ENCODE measurements at places on chromosomes 1 and 21.

DNA sequence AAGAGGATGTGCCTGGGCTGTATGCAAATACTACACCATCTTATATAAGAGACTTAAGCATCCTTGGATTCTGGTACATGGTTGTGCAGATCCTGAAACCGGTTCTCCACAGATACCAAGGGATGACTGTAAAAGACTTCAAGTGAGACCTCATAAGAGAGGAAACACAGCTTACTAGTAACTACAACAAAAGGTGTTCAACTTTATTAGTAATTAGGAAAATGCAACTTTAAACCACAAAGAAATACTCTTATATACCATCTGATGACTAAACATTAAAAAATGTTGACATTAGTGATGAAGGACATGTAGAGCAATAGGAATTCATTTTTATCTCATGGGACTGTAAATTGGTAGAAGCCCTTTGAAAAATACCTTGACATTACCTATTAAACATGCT is 102.7 kb downstream of the RASAL2 start:
- no peak for DNase-seq

GRCh38 chr1:244964112-244964971 is 100.0 kb upstream of the HNRNPU start:
- no peak for DNase-seq

DNA sequence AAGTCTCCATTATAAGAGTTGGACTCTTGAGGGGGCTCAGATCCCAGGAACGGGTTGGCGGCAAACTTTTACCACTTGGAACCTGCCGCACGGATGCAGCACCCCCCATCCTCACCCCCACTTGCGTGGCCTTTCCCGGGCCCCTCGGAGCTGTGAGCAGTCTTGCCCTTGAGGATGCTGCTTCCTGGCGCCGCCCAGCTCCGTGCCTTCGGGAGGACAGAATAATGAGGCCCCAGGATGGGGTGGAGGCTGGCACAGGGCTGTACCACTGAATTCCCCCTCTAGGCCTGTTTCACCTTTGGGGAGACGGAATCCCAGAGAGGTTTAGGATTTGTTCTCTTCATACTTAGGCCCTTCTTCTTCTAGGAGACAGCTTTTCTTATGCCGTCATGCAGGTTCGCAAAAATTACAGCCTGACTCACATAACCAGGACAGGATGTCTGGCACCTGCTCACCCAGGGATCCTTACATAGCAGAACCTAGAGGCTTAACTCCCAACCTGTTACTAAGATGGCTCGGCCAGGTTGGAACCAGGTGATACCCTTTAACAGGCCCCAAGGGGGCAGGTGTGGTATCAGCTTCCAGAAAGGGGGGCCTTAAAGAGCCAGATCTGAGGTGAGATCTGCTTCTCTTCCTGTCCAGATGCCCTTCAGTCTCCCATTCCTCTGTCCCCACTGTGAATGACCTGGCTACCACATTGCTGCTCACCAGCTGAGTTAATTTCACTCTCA is 1.5 kb downstream of the TRNP1 start:
- no peak for DNase-seq

DNA sequence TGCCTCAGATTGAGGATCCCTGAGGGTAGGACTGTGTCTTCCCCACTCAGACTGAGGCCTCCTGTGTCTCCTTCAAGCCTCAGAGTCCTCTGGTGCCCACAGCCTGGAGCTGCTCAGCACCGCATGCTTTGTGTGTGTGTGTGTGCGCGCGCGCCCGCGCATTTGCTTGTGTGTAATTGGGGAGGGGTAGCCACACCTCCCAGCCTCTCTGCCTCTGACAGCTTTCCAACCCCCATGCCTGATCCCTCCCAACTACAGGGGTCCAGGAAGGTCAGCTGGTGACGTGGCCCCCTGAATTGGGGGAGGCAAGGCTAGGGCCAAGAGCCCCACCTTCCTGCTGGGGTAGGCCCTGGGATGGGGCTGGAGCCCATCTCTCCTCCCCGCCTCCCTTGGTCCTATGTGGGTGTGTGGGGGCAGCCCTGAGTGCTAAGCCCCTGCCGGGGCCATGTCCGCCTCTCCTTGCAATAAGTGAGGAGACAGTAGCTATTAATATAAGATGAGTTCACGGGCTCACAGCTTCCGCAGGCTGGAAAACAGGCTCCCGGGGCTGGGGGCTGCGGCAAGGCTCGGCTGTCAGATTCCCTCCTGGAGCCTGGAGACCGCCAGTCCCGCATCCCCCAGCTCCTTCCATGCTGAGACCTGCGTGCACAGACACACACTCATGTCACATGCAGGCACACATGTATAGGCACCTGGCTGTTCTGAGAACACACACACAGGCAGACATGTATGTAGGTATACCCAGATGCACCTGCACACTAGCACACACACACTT is 7.0 kb downstream of the GPR3 start:
- DNase-seq: no peak

- no peak for DNase-seq
Observed at GRCh38 chr1:97621955-97622354, 298.9 kb downstream of the DPYD start.

DNA sequence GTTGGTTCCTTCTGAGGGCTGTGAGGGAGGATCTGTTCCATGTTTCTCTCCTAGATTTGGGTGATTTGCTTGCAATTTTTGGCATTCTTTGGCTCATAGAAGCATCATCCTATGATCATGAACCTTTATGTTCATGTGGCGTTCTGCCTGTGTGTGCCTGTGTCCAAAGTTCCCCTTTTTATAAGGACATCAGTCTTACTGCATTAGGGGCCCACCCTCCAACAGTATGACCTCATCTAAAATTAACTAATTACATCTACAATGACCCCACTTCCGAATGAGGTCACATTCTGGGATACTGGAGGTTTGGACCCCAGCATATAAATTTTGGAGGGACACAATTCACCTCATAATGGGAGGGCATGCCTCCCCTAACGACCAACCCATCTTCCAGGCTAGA is 12.8 kb upstream of the CAMK1G start:
- no peak for DNase-seq

GRCh38 chr1:12142141-12142823 is 24.5 kb upstream of the TNFRSF1B start:
- no peak for DNase-seq
